Urinary bladder (tissue), 4 donors: ENCODE measurements at places on chromosomes 6 and 20. TPM values are rescaled to one million over a fixed set of nuclear protein-coding genes. Genes with fewer than 3 reads are reported as not detected.

The PHACTR1 gene
- total RNA-seq = 4.3 TPM

GRCh38 chr6:36136034-36136433 is 5.7 kb downstream of the MAPK13 start:
- no peak for DNase-seq

The TRAPPC3L gene
- total RNA-seq = 0.42 TPM

DNA sequence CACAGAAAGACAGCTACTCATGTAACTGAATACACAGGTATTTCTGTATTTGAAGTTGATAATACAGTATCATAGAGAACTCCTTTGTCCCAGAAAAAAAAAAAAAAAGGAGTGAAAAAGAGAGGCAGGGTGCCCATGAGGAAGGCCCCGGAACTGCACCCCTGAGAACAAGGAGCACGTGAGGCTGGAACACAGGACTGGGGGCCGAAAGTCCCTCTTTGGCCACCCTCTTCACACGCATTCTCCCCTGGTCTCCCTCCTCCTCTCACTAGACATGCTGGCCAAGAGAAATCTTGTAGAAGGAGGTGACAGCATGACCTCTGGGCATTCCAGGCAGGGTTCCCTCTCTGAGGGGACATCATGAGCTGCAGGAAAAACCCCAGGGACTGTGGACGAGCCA is 62.7 kb upstream of the TRAF3IP2 start:
- no peak for DNase-seq

The LRRC73 gene
- total RNA-seq = not detected

The TSBP1 gene
- not detected for total RNA-seq

DNA sequence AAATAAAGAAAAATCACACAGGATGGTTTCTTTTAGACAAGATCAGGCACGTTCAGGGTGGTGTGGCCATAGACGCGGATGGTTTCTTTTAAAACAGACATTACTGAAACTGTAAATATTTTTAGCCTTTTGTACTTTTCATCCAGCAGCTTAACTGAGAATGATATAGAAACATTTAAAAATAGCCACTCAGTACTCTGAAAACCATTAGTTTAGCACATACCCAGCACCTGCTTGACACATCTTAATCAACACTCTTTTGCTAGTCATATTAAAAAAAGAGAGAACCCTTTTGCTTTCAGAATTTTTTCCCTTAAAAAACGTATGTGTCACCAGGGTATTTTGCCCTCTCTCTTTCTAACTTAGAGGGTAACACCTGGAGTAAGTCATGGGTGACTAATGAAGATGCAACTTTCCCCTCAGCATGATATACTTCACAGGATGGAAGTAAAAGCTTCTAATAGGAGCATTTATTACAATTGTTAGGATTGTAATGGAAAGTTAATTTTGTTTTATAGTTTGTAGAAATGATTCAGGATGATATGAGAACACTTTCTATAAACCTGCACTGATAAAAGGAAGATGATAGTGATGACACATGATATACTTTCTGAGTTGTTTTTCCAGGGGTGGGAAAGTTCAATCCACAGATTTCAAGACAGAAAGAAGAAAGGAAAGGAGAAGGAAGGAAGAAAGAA is 45.2 kb downstream of the BACH2 start:
- DNase-seq = no peak

The MAP7 gene
- 10.4 TPM for total RNA-seq

- DNase-seq = no peak
Measured at GRCh38 chr6:1024587-1024986, 287.3 kb upstream of the FOXQ1 start.

GRCh38 chr20:24895898-24896658 is 53.0 kb upstream of the CST7 start:
- no peak for DNase-seq

The SIRPD gene
- total RNA-seq = not detected

DNA sequence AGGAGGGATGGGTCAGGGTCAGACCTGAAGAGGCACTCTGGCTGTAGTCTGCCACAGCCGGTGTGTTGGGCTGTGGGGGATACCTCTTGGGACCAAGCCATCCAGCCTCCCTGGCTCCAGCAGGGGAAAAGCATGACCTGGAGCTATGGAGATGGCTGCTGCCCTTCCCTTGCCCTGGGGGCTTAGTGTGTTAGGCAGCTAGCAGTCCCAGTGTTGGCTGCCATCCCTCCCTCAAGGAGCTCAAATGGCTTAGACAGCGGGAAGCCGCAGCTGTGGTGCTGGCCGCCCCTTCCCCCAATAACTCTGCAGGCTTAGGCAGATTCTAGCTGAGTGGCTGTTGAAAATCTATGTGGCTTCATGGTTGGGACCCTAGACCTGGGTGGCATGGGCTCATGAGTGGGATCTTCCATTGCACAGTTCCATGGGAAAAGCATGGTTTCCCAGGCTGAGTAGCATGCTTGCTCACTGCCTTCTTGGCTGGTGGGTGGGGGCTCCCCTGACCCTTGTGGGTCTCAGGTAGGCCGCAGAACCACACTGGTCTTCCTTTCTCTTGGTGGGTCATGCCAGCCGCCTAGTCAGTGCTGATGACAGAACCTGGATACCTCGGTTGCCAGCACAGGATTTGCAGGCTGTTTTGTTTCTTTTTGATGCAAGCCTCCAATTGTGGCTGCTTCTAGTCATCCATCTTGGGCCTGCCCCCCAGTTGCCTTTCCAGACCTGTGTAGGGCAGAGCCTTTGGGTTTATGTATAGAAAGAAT is 69.0 kb upstream of the AHI1 start:
- no peak for DNase-seq

DNA sequence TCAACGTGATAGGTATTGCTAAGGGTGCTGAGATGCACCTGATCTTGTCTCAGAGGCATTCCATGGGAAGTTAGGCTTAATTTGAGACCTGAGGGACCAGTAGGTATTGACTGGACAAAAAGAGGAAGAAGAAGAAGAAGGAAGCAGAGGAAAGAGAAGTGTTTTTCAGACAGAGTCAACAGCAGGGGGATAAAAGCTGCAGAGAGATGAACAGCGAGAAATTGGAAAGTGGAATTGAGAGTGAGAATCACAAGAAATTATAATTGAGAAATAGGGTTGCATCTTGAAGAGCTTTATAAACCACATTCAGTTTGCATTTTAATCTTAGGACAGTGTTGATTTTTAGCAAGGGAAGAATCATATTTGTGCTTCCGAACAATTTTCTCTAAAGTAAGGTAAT is 254.0 kb downstream of the CD83 start:
- no peak for DNase-seq

GRCh38 chr20:33765592-33765991 is 33.8 kb downstream of the ZNF341 start:
- DNase-seq = no peak

The VIP gene
- total RNA-seq = 6.3 TPM

DNA sequence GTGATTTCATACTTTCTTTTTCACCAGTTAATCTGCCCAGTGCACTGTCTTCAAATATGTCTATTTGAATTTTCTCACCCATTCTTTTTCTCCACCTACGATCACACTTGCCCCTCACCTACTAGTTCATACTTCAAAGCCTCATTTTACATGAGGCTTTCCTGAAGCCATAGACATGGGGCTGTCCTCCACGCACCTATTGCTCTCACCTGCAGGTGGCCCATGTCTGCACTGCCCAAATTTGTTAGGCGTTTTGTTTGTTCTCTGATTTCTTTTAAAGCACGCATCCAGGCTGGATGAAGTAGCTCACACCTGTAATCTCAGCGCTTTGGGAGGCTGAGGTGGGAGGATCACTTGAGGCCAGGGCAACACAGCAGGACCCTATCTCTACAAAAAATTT is 106.8 kb upstream of the RIPOR2 start:
- no peak for DNase-seq

DNA sequence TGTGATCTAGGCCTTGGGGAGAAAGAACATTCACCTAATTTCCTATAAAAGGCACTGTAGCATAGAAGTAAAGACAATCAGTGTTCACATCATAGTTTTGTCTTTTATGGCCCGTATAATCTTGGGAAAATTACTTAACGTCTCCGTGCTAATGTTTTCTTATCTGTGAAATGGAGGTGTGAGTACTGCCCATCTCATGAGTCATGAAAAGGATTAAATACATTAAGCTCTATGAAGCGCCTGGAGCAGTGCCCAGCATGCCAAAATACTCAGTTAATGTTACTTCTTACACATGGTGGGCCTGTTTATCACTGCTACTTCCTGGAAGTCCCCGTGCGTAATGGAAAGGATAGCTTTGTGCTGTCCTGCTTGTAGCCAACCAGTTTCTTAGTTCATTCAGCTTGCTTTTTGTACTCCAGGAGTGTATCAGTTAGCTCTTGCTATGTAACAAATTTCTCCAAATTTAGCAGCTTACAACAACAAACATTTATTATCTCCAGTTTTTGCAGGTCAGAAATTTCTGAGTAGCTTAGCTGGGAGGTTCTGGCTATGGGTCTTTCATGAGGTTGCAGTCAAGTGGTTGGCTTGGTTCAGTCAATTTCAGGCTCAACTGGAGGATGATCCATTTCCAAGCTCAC is 103.6 kb upstream of the BMP2 start:
- no peak for DNase-seq

- DNase-seq = no peak
Measured at GRCh38 chr6:4936681-4937041, 67.2 kb downstream of the RPP40 start.

- no peak for DNase-seq
Measured at GRCh38 chr6:142842418-142843261, 102.3 kb downstream of the HIVEP2 start.

DNA sequence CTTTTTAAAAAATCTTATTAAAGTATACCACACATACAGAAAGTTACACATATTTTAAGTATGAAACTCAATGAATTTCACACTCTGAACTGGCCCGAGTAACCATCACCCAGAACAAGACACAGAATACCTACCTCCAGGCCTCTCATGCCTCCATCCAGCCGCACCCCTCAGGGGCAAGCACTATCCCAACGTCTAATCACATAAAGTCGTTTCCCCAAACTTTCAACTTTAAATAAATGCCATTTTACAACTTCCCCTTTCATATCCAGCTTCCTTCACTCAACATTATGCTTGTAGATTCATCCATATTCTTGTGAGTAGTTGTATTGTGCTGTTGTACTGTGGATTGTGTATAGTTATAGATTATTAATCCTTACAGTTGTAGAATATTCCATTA is 539.1 kb downstream of the CD83 start:
- DNase-seq = no peak

DNA sequence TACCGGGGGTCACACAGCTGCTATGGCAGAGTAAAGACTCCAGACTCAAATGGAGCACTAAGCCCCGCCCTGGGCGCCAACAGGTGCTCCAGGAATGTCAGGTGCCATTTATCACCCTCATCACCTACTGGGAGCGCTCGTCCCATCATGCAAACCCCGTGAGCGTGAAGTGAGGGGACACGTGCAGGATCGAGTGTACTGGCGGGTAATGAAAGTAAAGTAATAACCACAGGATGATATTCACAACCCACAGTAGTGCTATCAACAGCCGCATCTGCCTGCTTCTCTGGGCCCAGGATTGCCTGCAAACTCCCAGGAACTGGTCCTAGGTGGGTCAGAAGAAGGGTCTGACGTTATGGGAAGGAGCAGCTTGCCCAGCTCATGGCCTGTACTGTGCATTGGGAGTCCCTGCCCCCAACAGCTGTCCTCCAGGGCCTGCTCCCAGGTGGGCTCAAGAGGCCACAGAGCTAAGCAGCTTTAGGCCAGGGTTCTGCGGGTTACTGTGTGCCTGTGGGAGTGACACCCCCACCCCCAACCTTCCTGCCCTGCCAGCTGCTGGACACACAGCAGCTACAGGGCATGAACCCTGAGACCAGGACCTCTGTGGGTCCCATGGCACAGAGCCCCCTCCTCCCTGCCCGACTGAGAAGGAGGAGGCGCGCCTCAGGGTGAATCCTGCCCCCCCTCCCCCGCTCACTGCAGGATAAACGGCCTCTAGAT is 120.5 kb upstream of the SULF2 start:
- DNase-seq = no peak

DNA sequence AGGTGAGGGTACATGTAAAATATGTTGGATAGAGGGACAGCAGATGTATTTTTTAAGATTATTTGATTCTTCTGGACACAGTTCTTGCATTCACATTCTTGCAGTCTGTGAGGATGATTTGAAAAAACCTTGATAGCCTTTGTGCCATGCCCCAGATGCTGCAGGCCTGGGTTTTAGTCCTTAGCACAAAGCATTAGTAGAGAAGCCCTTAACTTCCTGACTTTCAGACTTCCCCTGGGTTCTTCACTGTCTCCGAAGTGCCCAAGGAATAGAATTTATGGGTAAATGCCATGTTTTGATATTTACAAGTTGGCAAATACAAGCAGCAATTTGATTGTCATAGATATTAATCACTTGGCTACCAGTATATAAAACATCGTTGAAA is 67.6 kb upstream of the SUPT3H start:
- no peak for DNase-seq

GRCh38 chr6:108795814-108796213 is 52.4 kb upstream of the ARMC2 start:
- no peak for DNase-seq

- DNase-seq = no peak
Measured at GRCh38 chr6:56381801-56382251, 134.4 kb upstream of the COL21A1 start.

- DNase-seq = no peak
Measured at GRCh38 chr6:170037541-170038250, 253.2 kb downstream of the DLL1 start.

DNA sequence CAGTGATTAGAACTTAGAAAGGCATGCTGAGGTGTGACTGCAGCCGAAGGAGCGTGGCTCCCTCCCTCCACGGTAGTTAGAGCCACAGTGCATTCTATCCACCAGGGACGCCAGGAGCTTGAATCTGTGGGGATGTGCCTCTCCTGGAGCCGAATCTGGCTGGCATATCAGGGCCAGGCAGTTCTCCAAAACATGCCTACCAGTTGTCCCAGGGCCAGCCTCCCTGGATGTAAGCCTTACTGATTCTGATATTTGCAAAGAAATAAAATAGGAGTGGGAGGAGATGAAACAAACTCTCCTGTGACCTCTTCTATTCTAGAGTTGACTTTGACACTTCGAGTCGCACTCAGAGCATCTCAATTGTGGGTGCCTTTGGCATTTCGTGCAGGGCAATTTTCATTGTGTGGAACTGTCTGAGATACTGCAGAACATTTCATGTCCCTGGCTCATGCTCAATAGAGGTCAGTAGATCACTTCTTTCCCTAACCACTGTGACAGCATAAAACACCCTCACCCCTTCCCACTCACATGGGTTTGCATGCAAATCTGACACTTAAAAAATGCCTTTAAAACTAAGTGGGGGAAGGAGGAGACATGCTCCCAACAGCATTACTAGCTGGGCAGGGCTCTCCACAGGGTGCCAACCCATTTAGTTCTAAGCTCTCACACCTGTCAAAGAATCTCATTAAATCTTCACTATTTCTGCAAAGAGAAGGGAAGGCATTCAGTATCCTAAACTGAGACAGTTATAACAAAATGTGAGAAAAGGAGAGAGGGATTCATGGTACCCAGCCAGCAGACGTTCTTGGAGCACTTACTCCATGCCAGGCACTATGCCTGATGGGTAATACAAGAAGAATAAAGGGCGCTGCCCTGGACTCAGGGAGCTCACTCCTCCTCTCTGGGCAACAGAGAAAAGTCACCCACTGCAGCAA is 378.9 kb downstream of the PREX1 start:
- DNase-seq = no peak

The FILIP1 gene
- 43.7 TPM for total RNA-seq

The SIRPB1 gene
- total RNA-seq = 0.26 TPM
